Activated CD4-positive, alpha-beta memory T cell treated with anti-CD3 and anti-CD28 coated beads for 36 hours (primary cell): ENCODE measurements at places on chromosomes 4 and X. TPM values are rescaled to one million over a fixed set of nuclear protein-coding genes. Genes with fewer than 3 reads are reported as not detected.

GRCh38 chrX:71629467-71629866, 11.2 kb upstream of the CXCR3 start:
- H3K4me3 ChIP-seq, result no peak overlapping the region
- DNase-seq, result no peak
- H3K4me1 ChIP-seq, result peaks cover 16% of the 10 kb centered on the region
- H3K36me3 ChIP-seq, result no peaks in the 10 kb centered on the region

- no peaks in the 10 kb centered on the region for H3K4me1 ChIP-seq
- H3K27me3 ChIP-seq, result no peaks in the 10 kb centered on the region
- H3K4me3 ChIP-seq, result no peak overlapping the region
- H3K27ac ChIP-seq, result no peak overlapping the region
- no peak for DNase-seq
- no peaks in the 10 kb centered on the region for H3K36me3 ChIP-seq
Measured at GRCh38 chrX:29662759-29663503, 552.4 kb upstream of the MAGEB2 start.

DNA sequence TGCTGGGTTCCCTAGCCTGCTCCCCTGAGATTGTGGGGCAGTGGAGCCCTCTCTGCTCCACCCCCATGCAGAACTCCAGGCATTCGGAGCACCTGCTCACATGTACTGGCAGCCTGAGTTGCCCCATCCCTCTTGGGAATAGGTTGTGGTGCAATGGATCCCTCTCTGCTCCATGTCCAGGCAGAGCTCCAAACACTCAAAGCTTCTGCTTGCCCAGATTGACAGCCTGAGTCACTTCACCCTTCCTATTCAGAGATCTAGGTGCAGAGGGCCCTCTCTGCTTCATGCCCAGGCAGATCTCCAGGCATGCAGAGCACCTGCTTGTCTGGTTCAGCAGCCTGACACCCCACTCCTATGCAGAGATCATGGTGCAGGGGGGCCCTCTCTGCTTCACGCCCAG, 18.6 kb upstream of the TEX13B start:
- peaks cover 5% of the 10 kb centered on the region for H3K36me3 ChIP-seq
- no peaks in the 10 kb centered on the region for H3K4me1 ChIP-seq
- H3K27me3 ChIP-seq, result no peaks in the 10 kb centered on the region
- H3K4me3 ChIP-seq, result no peak overlapping the region
- H3K27ac ChIP-seq, result no peak overlapping the region
- DNase-seq, result no peak

CXCL9 gene
- 0.14 TPM for total RNA-seq

RASL11B gene
- 0.29 TPM for total RNA-seq

DNA sequence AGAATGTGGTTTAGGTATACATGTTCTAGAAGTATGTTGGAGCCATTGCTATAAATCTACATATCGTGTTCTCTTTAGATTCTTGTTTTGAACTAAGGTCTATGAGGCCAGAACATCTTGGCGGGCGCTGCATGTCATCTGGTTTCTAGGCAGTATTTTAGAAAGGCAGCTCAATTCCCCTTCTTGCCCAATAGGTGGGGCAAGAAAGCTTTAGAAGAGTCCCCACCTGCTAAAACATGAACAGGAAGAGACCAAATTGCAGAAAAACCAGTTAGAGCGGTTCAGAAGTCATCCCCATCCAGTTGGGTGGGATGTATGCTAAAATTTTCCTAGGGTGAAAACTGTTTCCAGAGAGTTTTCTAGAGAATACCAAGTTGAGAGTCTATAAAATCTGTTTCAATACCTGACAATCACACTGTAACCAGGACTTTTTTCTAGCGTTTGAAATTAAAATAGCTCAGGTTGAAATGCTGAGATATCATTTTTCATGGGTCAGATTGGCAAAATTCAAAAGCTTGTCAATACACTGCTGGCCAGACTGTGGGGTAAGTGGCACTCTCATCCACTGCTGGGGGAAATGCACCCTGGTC, 17.5 kb upstream of the SH3KBP1 start:
- no peak overlapping the region for H3K27ac ChIP-seq
- H3K4me3 ChIP-seq, result no peak overlapping the region
- H3K4me1 ChIP-seq, result peaks cover 15% of the 10 kb centered on the region
- H3K27me3 ChIP-seq, result no peaks in the 10 kb centered on the region
- H3K36me3 ChIP-seq, result no peaks in the 10 kb centered on the region
- peak; percentile 15 for DNase-seq

GRCh38 chr4:145625677-145626622, 6.8 kb downstream of the MMAA start:
- H3K4me1 ChIP-seq, result peaks cover 43% of the 10 kb centered on the region
- no peak for DNase-seq
- H3K4me3 ChIP-seq, result no peak overlapping the region

HSFX4 gene
- total RNA-seq, result not detected

MGARP gene
- total RNA-seq, result 0.22 TPM

GPR82 gene
- 0.07 TPM for total RNA-seq

PCDH7 gene
- not detected for total RNA-seq

BEX2 gene
- 12.1 TPM for total RNA-seq

VCX3A gene
- not detected for total RNA-seq

DNA sequence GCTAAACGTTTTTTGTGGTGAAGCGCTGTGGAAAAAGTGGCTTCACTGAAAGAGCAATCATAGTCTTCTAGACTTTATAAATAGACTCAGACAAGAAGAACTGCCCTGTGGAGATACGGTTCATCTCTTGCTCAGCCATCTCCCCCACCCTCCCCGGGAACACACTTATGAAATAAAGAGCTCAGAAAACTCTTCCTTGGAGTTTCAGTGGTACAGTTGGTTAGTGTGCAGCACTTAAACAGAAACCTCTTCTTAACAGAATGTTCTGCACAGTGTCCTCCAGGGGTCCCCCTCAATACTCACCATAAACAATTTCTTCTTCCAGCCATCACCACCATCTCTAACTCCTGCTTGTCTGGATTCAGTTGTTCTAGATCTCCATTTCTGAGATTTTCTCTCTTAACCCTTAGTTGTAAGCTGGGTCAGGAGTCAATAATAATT, 313.0 kb downstream of the ARHGAP10 start:
- peaks cover 7% of the 10 kb centered on the region for H3K36me3 ChIP-seq
- no peak for DNase-seq
- no peak overlapping the region for H3K27ac ChIP-seq
- H3K4me1 ChIP-seq, result peaks cover 24% of the 10 kb centered on the region
- no peak overlapping the region for H3K4me3 ChIP-seq

DNA sequence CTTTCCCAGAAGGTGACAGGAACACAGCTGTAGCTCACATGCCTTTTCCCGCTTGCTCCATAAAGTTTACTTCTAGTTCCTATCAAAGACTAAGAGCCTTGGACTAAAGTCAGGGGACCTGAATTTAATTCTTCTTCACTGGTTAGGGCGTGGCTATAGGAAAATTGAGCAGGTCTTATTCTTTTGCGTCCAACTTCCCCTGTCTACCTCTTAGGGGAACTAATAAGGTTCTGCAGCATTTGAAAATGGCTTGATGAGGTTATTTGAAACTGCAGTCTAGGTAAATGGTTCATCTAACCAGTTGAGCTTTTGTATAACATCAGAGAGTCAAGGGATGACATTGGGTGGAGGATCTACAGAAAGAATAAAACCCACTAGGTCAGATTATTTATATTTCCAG, 2.6 kb downstream of the ARHGAP10 start:
- no peaks in the 10 kb centered on the region for H3K27me3 ChIP-seq
- no peak overlapping the region for H3K4me3 ChIP-seq
- H3K27ac ChIP-seq, result no peak overlapping the region
- no peak for DNase-seq
- H3K4me1 ChIP-seq, result peaks cover 42% of the 10 kb centered on the region

GRCh38 chrX:113726898-113727297, 857.0 kb upstream of the HTR2C start:
- no peaks in the 10 kb centered on the region for H3K27me3 ChIP-seq
- H3K4me3 ChIP-seq, result no peak overlapping the region
- H3K27ac ChIP-seq, result no peak overlapping the region
- H3K4me1 ChIP-seq, result no peaks in the 10 kb centered on the region

DNA sequence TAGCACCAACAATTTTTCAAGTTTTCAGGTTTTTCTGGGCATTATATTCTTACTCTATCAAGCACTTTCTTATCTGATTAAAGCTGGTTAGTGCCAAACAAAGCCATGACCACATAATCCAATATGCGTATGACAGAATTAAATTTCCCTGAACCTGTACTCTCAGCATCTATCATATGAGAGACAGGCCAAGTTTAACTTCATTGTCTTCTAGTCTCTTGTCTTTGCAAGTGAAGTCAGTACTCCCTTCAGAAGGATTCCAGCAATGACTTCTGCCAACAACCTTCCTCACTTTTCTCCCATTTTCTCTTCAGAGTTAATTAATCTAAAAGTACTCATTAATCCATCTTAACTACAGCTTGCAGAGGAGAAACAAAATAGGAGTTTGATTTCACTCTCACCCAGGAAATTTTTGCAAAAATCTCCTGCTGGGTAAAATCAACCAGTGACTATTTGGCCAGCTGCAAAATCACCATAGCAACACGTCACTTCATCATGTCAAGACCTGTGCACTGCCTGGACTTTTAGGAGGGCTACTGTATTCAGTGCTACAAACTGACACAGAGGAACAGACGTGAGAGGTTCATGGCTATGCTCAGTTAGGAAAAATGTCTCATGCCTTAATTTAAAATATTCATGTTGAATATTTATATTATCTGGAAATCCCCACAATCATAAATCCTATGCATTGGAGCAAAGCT, 208.4 kb downstream of the ANTXR2 start:
- no peak for DNase-seq
- H3K27me3 ChIP-seq, result peaks cover 2% of the 10 kb centered on the region
- no peak overlapping the region for H3K4me3 ChIP-seq
- H3K27ac ChIP-seq, result no peak overlapping the region
- H3K4me1 ChIP-seq, result no peaks in the 10 kb centered on the region

- H3K4me1 ChIP-seq, result no peaks in the 10 kb centered on the region
Measured at GRCh38 chr4:78520808-78521226, 30.8 kb upstream of the ANXA3 start.

RHOXF1 gene
- total RNA-seq, result not detected

BEX5 gene
- total RNA-seq, result 8.4 TPM

STBD1 gene
- total RNA-seq, result 0.67 TPM

- H3K36me3 ChIP-seq, result no peaks in the 10 kb centered on the region
- H3K4me1 ChIP-seq, result no peaks in the 10 kb centered on the region
- H3K27me3 ChIP-seq, result no peaks in the 10 kb centered on the region
- DNase-seq, result no peak
Measured at GRCh38 chr4:111028795-111029194, 405.9 kb upstream of the PITX2 start.

AKAP4 gene
- not detected for total RNA-seq

DNA sequence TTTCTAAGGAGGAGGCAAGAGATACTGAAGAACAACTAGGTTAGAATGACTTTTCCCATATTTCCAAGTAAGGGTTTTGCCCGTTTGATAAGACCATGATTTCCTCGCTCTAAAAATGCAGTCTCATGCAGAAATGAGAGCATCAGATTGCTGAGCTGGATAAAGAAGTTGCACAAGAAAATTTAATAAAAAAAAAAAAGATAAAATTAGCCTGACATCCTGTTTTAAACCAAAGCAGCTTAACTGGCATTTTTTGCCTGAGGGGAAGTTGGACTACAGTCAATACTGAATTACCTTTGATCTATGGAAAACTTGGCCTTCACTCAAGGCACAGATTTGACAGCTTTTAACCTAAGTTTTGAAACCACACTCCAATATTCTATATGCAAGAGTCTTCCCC, 208.4 kb downstream of the GASK1B start:
- H3K4me3 ChIP-seq, result no peak overlapping the region
- DNase-seq, result no peak
- H3K4me1 ChIP-seq, result no peaks in the 10 kb centered on the region
- no peaks in the 10 kb centered on the region for H3K36me3 ChIP-seq
- H3K27ac ChIP-seq, result no peak overlapping the region

DNA sequence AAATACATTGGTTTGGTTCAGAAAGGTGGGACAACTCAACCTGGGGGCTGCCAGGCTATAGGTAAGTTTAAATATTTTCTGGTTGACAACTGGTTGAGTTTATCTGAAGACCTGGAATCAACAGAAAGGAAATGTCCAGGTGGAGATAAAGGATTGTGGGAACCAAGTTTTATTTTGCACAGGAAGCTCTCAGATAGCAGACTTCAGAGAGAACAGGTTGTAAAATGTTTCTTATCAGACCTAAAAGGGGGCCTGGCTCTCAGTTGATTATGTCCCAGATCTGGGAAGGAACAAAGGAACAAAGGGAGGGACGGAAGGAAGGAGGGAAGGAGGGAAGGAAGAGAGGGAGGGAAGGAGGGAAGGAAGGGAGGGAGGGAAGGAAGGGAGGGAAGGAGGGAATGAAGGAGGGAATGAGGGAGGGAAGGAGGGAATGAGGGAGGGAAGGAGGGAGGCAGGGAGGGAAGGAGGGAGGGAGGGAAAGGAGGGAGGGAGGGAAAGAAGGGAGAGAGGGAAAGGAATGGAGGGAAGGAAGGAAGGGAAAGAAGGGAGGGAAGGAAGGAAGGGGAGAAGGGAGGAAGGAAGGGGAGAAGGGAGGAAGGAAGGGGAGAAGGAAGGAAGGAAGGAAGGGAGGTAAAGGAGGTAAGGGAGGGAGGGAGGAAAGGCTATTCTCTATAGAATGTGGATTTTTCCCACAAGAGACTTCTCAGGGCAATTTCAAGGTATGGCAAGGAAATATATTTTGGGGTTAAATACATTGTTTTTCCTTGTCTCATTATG, 186.7 kb downstream of the DHRSX start:
- no peak overlapping the region for H3K4me3 ChIP-seq
- no peak for DNase-seq
- peaks cover 22% of the 10 kb centered on the region for H3K36me3 ChIP-seq

EMCN gene
- not detected for total RNA-seq

HNRNPDL gene
- 264 TPM for total RNA-seq

GYG2 gene
- total RNA-seq, result not detected

DNA sequence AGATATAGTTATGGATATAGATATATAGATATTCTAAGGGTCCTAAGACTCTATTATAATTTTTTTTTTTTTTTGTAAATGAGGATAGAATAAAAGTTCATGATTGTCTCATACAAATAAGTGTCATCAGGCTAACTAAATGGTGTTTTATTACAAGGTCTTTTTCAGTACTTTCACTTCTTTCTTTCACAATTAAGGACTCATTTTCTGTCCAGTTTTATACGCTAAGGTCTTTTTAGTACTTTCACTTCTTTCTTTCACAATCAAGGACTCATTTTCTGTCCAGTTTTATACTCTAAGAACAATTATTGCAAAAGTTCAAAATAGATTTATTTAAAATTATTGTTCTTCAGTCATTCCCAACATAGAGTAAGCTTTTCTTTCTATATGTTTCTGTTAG, 32.7 kb downstream of the RUFY3 start:
- DNase-seq, result no peak
- no peak overlapping the region for H3K27ac ChIP-seq
- no peaks in the 10 kb centered on the region for H3K36me3 ChIP-seq
- no peak overlapping the region for H3K4me3 ChIP-seq
- H3K4me1 ChIP-seq, result peaks cover 15% of the 10 kb centered on the region

GRCh38 chr4:2322841-2323240, 60.9 kb upstream of the MXD4 start:
- no peak overlapping the region for H3K4me3 ChIP-seq
- H3K4me1 ChIP-seq, result no peaks in the 10 kb centered on the region
- no peaks in the 10 kb centered on the region for H3K27me3 ChIP-seq
- no peak overlapping the region for H3K27ac ChIP-seq
- peaks cover 6% of the 10 kb centered on the region for H3K36me3 ChIP-seq
